ENCODE measurements at places on chromosomes 2 and 18.
A peak's percentile ranks its signal among the peaks of the same experiment; 100 is the strongest.

GRCh38 chr18:11951390-11951851 is 29.9 kb upstream of the IMPA2 start:
- DNase-seq: no peak

- DNase-seq: no peak
Observed at GRCh38 chr2:166700079-166700478, 188.2 kb upstream of the XIRP2 start.

- no peak for DNase-seq
Observed at GRCh38 chr2:18516112-18516511, 44.3 kb downstream of the RDH14 start.

DNA sequence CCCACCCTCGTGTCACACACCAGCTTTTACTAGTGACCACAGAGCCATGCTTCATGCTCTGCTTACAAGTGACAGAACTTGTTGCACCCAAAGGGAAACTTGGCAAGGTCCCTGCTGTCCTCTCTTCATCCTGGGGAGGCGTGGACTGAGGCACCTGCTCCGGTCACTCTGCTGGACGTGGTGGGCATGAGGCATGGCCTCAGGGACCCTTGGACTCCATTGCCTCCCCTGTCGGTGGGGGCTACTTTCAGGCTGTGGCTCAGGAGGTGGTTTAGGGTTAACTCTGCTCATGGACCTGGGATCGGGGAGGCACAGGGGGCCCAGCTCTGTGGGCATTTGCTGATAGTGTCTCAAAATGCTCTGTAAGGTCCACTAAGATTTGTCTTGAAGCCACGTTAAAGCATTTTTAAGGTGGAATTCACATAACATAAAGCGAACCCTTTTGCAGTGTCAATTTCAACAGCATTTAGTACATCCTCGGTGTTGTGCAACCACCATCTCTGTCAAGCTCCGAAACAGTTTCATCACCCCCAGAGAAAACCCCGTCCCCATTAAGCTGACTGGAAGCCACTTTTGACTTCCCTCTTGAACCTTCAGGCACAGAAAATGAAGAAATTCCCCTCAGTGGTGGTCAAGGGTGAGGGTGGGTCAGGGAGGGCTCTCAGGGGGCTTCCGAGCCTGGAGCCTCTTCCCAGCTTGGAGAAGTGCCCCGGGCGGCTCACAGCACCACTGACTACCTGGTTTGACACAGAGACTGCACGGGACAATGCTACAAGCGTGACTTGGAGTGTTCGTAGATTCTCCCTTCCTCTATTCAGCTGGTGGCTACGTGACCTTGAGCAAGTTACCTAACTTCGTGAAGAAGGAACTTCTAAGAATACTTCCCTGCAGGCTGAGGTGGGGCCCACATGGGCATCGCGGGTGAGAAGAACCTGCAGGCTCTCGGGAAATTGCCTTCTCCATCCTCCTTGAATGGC is 100.0 kb upstream of the HDAC4 start:
- no peak for DNase-seq

DNA sequence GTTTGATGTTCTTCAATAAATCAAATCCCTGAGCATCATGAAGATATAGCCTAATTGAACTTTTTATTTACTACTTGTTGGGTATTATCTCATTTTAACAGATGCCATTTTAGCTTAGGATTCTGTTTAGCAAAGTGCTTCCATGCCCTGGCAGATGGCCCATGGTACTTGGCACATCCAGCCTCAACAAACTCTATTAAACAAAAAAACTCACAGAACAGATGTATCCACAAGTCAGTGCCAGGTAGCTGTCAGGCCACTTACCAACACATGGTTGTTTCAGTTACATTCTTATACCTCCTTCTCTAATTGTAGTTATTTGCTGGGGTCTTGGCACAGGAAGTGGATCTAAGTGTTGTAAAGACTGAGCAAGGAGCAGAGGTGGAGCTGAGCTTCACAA is 29.6 kb downstream of the GAD1 start:
- DNase-seq: no peak

DNA sequence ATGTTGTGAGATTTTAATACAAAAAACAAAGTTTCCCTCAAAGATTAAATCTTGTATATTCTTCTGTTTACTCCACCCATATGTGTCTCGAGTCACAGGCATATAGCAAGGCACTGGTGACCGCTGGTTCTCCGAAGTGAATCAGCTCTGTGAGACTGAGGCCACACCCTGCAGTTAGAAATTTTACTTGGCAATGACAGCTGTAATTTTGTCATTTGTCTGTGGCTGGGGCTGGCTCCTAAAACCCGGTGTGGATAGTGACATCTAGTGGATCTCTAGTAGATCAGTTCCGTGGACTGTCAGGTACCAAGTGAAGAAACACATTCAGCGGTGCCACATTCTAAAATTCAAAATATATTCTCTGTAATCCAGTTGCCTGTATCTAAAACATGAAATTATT is 278.0 kb downstream of the NEDD4L start:
- peak; percentile 19 for DNase-seq

DNA sequence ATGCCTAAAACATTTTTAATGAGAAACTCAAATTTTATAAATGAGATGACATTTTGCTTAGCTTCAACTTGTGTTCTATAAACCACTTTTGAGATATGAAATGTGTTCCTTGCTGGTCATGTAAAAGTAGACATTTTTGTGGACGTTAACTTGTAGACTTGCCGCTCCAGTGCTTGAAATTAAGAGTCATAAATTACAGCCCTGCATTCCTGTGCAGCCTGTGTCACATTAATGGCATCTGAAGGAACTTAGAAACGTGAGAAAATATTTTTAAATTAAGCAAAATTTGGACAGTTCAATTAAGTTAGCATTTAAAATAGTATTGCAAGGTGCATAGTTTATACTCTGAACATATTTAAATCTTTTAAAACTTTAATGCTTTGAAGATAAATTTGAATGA is 98.3 kb upstream of the LDLRAD4 start:
- DNase-seq: no peak

DNA sequence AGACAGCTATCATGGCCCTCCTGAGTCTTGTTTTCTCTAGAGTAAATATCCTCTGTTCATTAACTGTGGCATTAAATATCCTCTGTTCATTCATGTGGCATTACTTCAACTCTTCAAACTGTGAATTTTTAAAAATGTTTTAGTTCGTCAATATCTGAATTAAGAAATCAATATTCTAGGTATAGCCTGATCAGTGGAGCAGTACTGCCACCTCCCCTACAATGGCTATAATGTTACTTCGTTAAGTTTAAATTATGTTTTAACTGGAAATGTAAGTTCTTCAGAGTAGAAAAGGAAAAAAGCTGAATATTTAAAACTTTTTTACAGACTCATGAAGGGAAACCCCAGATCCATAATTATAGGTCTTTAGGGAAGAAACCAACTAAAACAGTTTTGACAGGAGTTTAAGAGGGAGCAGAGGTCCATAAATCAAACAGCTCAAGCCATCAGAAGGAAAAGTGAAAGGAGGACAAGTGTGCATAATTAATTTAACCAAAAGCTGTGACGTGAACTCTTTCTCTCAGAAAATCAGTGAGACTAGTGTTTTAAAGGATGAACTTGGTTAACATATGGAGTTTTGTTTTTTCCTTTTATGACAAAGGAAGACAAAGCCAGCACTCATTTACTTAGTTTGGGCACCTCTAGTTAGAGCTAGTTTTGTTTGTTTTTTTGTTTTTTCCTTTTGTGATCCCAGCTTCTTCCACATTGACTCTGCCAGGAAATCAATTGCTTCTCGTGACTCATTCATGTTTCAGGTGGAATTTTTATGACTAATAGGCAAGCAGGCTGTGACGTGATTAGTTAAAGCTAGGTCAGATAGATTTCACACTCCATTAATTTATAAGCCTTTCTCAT is 44.9 kb downstream of the RBBP8 start:
- DNase-seq: no peak

GRCh38 chr2:72871880-72872279 is 15.3 kb upstream of the SPR start:
- no peak for DNase-seq

DNA sequence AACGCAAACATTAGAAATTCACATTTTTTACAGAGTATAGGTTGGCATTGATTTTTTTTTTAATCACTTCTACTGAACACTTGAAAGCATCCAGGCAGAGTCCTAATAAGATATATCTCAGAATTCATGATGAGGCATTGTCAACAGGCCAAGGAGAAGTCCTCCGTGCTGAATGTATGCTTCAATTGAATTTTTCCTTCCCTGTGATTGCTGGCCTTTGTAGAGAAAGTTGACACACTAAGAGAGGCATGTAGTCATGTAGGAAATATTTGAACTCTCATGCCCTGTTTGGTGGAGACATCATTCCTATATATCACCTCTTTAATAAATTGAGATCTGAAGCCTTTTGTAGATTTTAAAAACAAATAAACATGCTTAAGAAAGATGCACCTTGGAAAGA is 844.9 kb downstream of the CPS1 start:
- no peak for DNase-seq

DNA sequence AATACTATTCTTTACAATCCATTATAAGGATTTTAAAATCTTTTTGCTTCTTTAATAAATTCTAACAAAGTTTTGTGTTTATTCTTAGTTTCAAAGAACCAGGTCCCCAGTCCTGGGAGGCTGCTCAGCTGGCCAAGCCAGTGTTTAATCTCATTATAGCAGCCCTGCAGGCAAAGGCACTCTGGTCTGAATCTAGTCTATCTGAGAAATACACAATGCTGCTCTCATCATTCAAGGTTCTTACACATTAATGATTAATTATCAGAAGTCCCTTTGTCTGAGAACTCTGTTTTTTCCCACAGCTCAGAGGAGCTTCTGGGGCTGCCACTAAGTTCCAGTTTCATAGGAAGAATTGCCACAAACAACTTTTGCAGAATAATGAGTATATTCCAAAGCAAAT is 27.7 kb downstream of the KCTD18 start:
- no peak for DNase-seq

DNA sequence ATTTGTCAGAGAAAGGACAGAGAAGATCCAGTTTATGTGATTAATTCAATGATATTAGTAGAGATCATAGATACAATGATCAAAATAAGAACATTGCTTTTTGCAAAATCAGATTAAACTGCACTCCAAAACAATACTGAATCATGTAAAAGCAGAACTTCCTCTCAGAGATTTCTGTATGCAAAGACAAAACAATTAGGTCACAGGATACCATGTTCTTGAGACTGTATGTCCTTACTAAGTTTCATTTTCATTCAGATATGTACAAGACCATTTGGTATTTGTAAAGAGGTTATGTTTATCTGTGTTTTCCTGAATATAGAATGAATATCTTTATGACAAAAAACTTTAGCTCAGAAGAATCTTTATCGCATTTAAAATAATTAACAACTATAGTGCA is 161.8 kb downstream of the DLGAP1 start:
- no peak for DNase-seq
